ENCODE measurements at places on chromosomes 3 and 15. TPM values are rescaled to one million over a fixed set of nuclear protein-coding genes. Genes with fewer than 3 reads are reported as not detected.
A peak's percentile ranks its signal among the peaks of the same experiment; 100 is the strongest.

- DNase-seq = no peak
Measured at GRCh38 chr3:60660026-60660425, 591.2 kb downstream of the FHIT start.

DNA sequence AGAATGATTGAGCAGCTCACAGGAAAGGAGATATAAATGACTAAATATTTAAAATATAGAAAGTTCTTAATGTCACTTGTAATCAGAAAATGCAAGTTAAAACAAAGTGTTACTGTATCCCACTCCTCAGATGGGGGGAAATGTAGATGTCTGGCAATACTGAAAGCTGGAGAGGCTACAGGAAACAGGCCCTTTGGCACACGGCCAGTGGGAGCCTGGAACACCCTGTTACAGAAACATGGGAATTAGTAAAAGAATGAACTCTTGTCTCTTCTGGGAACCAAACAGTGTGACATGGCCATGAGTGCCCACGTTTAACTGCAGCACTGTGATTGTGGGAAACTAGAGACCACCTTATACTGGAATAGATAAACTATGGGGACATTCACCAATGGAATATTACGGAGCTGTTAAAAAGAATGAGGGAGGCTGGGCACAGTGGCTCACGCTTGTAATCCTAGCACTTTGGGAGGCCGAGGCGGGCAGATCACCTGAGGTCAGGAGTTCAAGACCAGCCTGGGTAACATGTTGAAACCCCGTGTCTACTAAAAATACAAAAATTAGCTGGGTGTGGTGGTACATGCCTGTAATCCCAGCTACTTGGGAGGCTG, 50.2 kb downstream of the CDCP1 start:
- DNase-seq = no peak

GRCh38 chr3:160637086-160637485, 39.9 kb upstream of the ARL14 start:
- no peak for DNase-seq

- no peak for DNase-seq
Measured at GRCh38 chr3:159113221-159113875, 311.5 kb downstream of the MFSD1 start.

- DNase-seq = no peak
Measured at GRCh38 chr15:67025719-67026609, 39.4 kb upstream of the SMAD3 start.

DNA sequence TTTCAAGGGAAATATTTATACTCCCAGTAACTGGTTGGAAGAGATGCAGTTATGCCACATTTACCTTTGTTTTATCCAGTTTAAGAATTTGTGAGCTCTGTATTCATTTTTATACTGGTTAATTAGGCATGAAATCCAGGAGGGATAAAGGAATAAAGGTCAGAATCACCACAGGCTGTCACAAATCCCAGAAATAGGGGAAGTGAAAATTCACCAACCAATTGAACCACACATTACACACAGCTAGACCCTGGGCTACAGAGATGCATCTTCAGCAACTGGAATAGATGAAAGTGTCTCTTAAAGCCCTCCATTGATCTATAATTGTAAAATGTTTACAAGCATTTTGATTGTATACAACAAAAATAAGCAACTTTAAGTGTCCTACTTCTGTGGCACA, 18.5 kb downstream of the SERPINI1 start:
- no peak for DNase-seq

DNA sequence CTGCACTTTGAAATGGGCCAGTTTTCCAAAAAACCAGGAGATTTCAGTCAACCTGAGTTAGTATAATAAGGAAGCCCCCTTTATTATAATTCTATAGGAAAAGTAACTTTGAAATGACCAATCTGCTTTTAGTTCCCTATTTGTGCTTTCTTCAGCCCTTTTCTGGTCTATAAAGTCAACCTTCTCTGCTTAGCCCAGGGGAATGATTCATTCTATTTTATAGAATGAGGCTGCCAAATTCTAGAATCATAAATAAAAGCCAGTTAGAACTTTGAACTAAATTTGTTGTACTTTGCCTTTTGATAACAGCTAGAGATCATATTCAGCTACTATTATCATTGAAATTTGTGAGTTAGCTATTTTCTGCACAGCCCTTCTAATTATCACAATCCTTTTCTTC, 24.7 kb downstream of the CIP2A start:
- DNase-seq = no peak

- DNase-seq = no peak
Measured at GRCh38 chr3:67601919-67602608, 52.3 kb downstream of the SUCLG2 start.

GRCh38 chr3:50302095-50303012, 1.0 kb downstream of the HYAL1 start:
- no peak for DNase-seq

GRCh38 chr3:12891985-12892839, 50.8 kb upstream of the RPL32 start:
- peak; percentile 73 for DNase-seq

GRCh38 chr15:80182611-80183261, 29.9 kb downstream of the FAH start:
- DNase-seq = no peak

- no peak for DNase-seq
Measured at GRCh38 chr3:167892205-167892604, 156.7 kb downstream of the SERPINI1 start.

GRCh38 chr3:108863799-108864135, 41.2 kb downstream of the TRAT1 start:
- no peak for DNase-seq

GRCh38 chr3:127035677-127036076, 52.8 kb downstream of the PLXNA1 start:
- peak; percentile 45 for DNase-seq

DNA sequence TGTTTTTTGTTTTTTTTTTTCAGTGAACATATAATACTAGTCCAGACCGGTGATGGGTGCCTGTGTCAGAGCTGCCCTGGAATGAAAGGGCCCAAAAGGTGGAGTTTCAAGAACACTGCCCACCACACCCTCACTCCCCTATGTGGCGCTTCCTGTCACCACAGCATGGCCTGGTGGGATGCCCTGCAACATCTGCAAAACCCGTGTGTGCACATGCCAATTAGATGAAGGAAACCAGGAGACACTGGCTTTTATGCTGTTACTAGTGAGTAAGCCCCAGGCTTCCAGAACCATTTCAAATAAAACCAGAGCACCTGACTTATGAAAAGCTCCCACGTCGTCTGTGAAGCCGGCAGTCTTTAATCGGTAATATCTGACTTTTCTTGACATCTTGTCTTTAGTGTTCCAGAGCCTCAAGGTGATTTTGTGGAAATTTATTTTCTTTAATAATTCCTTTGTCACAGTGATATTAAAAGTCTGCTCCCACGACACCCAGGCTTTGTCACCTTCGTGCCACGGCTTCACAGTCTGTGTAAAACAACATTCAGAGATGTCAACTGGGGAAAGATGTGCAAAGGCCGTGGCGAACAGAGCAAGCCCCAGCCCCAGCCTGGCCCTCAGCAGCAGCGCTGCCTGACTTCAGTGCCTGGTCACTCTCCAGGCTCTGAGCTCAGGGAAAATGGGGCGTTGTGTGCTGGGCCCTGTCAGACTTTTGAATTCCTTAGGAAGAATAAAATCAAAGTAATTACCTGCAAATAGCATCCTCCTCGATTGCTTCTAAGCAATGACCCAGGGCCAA, 6.4 kb downstream of the CFAP92 start:
- no peak for DNase-seq

GRCh38 chr15:94335616-94336015, 104.3 kb downstream of the MCTP2 start:
- DNase-seq = no peak

- DNase-seq = no peak
Measured at GRCh38 chr3:160140756-160141155, 84.5 kb upstream of the C3orf80 start.

GRCh38 chr3:49781415-49782199, 4.7 kb downstream of the IP6K1 start:
- no peak for DNase-seq

- DNase-seq = no peak
Measured at GRCh38 chr3:138461246-138461645, 26.8 kb downstream of the ESYT3 start.

DNA sequence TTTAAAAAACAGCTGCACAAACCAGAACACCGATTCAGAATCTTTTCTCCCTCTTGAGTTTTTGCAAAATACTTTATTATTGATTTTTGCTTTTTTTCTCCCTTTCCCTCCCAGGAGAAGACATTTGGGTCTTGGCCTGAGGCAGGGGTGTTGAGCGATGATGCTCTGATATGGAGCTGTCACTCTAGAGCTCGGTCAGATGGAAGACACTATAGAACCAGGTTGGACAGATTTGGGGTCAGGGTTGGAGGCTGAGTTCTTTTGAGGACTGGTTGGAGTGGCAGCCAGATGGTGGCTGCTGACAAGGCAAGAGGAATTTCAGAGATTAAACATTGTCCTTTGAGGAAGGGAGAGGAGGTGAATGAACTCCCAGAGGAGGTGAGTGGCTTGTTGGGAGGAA, 16.9 kb downstream of the CDAN1 start:
- DNase-seq = no peak

DNA sequence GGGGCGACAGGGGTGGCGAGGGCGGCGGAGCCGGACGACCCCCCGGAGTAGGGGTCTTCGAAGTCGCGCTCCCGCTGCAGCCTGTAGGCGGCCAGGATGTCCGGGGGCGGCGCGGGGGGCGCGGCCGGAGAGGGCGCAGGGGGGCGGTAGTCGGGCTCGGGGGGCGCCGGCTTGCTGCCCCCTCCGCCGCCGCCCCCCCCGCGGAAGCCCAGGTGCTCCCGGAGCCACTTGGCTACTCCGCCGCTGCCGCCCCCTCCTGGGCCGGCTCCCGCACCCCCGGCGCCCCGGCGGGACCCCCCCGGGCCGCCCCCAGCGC, 230 bp downstream of the SHF start:
- DNase-seq = no peak

DNA sequence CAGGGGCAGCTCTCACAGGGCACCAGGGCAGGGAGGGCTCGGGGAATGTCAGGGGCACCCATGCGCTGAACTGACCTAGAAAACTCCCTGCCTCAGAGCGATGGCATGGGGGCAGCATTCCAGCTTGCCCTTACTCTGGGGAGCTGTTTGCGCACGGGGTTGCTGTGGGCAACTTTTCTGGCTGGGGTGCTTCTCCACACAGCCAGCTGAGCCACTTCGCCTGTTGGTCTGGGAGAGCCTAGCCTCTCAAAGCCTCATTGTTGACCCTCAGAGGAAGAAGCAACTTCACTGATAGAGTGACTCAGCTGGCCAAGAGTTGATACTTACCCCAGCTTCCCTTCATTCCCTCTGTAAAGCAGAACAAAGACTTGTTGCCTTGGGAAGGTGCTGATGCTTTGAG, 42.6 kb upstream of the MRPS22 start:
- DNase-seq = no peak

DNA sequence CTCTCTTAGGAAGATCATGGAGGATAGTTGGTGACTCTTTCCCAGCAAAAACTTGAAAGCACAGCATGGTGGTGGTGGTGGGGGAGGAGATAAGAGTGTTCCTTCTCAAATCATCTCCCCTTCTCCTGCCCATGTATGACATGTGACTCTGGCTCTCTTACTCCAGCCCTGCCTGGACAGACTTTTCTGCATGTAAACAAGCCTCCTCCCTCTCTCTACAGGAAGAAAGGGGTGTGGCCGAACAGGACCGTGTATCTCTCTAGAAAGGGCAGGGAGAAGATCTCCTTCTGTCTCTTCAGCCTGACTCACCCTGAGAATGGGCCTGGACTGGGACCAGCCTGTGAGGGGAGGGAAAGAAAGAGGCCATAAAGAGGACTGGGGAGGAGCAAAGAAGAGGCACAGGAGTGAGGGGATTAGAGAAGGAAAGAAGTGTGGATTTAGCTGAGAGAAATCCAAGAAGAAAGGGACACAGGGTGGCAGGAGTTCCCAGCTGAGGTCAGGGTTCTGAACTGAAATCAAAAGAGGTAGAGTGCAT, 1.5 kb downstream of the CELF6 start:
- no peak for DNase-seq

DNA sequence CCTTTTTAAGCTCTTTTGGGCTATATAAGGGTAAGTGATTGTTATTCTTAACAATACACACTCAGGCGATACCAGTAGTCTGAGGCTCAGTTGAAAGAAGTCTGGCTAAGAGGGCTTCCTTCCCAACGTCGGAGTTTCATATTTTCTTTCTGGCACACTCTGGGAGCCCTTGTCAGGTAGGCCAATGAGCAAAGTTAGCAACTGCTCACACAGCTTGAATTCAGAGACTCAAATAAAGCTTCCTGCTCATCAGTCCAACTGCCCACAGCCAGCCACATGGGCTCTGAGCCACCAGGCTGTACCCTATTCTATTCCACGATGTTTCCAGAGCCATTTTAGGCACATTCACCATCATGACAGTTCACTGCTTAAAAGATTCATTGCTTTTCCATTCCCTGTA, 155.1 kb upstream of the TBL1XR1 start:
- no peak for DNase-seq

DNA sequence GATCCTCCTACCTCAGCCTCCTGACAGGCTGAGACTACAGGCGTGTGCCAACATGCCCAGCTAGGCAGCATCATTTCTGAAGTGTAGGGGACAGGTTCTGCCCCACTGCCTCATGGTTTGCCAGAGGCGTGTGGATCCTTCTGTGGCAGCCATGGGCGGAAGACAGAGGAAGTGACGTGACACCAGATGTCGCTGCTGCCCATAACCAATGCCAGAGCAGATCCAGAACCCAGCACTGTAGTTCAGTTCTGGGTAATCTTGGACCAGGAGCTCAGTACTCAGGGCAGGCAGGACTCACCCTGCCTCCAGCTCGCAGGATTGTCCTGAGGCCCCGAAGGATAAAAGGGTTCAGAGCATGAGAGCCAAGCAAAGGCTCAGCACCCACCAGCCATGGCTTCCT, 8.2 kb downstream of the RBPMS2 start:
- DNase-seq = no peak

GRCh38 chr3:159001711-159002110, 199.9 kb downstream of the MFSD1 start:
- DNase-seq = no peak

DNA sequence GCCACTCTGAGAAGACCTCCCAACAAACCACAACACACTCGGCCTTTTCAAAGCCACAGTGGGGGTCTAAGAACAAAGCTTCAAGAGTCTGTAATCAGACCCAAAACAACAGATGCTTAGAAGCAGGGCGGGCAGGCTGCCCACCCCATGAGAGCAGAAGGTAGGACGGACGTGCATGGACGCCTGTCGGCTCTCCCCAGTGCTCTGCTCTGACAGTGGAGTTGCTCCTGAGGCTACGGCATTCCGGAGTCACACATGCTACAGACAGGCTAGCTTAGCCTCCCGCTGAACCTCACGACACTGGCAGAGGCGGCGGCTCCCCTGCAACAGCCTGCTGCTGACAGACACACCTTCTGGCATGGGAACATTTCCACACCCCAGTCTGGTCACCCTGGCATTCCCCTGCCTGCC, 33.5 kb downstream of the SLCO2A1 start:
- DNase-seq = no peak

The RLBP1 gene
- total RNA-seq = not detected

The SH3GL3 gene
- not detected for total RNA-seq

The CFAP100 gene
- not detected for total RNA-seq

The KBTBD13 gene
- total RNA-seq = not detected

The MIX23 gene
- 59.0 TPM for total RNA-seq

The GOLGA8G gene
- total RNA-seq = not detected

The SLC22A14 gene
- 0.28 TPM for total RNA-seq
